ENCODE measurements at places on chromosomes 3 and 15.

DNA sequence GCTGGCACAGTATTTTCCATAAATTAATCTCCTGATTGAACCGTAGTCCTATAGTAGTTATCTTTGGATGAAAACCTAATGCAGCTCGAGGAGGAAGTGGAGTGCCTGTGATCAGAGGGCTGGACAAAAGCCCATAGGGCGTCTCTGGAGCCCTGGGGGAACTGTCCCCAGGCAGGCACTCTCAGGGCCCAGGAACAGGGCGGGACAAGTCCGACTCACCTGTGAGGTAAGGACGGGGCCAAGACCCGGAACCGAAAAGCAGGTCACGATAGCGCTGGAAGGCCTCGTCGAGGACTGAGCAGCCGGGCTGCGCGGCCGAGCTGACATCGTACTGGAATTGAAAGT lies 341 bp downstream of the HEXA start:
- no peak for DNase-seq

DNA sequence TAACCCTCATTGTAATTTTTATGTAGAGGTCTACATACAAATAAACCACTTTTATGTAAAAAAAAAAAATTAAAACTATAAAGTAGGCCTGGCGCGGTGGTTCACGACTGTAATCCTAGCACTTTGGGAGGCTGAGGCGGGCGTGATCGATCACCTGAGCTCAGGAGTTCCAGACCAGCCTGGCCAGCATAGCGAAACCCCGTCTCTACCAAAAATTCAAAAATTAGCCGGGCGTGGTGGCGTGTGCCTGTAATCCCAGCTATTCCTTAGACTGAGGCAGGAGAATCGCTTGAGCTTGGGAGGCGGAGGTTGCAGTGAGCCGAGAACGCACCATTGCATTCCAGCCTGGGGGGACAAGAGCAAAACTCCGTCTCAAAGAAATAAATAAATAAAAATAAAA lies 766 bp upstream of the SLC12A6 start:
- DNase-seq, result no peak

DNA sequence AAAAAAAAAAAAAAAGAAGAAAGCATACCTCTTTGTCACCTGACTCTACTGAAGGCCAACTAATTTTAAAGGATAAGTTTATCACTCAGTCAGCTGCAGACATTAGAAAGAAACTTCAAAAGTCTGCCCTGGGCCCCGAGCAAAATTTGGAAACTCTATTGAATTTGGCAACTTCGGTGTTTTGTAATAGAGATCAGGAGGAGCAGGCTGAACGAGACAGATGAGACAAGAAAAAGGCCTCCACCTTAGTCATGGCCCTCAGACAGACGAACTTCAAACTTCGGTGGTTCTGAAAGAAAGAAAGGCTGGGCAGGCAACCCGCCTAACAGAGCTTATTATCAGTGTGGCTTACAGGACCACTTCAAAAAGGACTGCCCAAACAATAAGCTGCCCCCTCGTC lies 18.5 kb downstream of the GLDN start:
- DNase-seq, result no peak

- DNase-seq, result no peak
Measured at GRCh38 chr3:32414522-32415202, 23.0 kb downstream of the CMTM7 start.

DNA sequence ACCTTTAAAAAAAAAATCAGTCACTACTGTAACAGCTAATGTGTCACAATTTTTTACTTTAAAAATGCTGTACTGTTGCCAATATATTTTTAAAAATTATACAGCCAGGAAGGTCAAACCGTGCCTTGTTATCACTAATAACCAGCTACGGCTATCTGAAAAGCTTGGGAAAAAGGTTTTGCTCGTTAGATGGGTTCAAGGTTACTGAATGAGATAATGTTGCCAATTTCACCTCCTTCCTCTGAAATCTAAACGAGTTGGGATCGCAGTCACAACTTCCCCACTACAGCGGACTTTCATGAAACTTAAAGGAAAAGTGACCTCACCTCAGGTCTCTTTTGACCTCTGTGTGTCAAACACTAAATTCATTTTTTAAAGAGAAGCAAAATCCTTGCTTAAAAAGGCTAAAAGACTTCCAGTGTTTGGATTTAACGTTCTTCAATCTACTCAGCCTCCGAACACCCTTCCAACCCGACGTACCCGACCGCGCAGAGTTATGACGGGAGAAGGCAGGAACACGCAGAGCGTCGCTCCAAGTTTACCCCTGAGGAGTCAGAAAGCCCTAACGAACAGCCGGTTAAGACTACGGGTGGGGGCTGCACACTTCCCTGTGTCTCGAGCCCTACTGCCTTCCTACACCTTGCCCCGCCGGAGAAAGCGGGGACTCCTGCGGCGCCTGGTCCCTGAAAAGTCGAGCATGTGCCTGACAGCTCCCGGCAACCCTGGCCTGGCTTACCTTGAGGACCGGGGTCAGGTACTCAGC lies 860 bp downstream of the ATG3 start:
- DNase-seq, result peak; percentile 13

DNA sequence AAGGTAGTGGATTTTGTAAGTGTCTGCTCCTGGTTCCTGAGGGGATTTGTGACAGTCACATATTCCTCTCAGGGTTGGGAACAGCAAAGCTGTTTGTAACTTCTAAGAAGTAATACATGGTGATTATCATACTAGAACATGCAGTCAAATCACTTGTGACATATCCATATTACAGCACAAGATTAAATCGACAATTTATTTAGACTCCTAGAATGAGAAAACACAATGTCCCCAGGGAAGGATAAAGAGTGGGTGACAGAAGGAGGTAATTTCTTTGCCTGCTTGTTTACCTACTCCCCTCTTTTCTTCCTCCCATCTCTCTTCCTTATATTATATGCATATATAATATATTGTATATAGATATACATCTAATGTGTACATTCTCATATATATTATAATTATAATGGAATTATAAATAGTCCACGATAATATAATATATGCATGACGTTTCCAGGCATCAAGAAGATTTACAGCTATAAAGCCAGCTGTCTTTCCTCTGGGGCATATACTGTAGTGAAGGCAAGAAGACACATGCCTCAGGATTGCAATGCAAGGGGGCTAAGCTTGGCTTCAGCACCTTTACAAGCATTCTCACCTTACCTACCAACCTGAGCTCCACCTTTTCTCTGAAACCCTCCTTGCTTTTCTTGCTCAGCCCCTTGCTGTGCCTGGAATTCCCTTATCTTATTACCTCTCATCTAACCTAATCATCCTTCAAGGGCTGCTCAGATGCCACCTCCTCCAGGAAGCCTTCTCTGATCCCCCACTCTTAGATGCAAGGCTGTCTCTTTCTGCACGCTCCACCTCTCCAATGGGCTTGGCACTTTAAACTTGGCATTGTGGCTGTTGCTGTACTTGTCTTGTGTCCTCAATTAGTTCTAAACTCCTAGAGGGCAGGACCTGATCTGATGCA lies 73.1 kb upstream of the PIAS1 start:
- DNase-seq, result no peak

DNA sequence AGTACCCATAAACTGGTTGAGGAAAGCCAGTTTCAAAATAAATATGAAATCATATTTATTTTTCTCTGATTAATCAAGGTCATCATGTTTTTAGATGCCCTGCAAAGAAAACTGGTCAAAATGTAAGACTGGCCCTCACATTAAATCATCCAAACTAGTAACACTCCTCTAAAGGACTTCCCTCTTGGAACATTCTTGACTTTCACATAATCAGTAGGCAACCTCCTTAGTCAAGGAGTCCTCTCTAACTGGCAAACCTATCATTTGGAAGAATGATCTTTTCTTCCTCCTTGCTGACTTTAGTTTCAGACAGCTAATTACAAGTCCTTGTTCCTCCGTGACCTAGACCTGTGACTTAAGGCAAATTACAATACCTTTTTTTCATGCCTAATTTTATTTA lies 82.5 kb upstream of the DCBLD2 start:
- DNase-seq, result no peak

DNA sequence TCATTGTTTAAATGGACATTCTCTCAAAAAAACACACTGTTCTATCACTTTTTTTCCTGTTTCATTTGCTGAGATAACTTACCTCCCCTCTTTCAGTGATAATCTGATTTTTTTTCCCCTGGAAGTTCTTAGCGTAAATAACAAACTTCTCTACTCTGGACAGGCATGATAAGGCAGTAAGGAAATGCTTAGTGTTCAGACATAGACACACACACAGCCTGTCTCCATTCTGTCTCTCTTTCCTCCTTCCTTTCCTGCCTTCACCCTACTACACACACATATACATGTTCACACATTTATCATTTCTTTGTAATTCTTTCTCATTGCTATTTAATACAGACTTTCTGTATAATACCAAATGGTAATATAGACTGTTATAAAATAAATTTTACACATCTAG lies 470.8 kb upstream of the ROBO1 start:
- DNase-seq, result no peak

- no peak for DNase-seq
Measured at GRCh38 chr3:8884630-8885290, 78.5 kb downstream of the RAD18 start.
